ENCODE measurements at places on chromosomes 6 and 20. TPM values are rescaled to one million over a fixed set of nuclear protein-coding genes. Genes with fewer than 3 reads are reported as not detected.

- DNase-seq, result no peak
These were observed 38.0 kb upstream of the EEF1A1 start for GRCh38 chr6:73558624-73559398.

MPIG6B gene
- 0.26 TPM for total RNA-seq

BCAS1 gene
- 67.2 TPM for total RNA-seq

SLC16A10 gene
- total RNA-seq, result 1.8 TPM

LCA5 gene
- total RNA-seq, result 5.8 TPM

DNA sequence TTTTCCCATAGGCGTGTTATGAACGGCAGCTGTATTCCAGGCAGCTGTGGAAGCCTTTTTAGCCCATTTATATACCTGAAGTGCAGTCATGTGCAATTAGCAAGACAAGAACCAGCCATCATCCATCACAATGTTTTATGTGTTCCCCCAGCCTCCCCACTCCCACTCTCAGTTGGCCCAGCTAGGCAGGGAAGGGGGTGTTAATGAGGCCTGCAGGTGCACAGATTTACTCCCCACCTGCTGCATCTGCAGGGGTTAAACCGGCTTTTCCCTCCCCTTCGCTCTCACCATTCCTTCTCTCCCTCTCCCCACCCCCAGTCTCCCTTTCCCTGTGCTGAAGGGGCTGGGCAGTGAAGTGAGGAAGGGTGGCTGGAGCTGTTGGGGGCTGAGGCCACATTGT is 149.8 kb upstream of the AKAP12 start:
- no peak for DNase-seq

MAFB gene
- total RNA-seq, result 17.3 TPM

DNA sequence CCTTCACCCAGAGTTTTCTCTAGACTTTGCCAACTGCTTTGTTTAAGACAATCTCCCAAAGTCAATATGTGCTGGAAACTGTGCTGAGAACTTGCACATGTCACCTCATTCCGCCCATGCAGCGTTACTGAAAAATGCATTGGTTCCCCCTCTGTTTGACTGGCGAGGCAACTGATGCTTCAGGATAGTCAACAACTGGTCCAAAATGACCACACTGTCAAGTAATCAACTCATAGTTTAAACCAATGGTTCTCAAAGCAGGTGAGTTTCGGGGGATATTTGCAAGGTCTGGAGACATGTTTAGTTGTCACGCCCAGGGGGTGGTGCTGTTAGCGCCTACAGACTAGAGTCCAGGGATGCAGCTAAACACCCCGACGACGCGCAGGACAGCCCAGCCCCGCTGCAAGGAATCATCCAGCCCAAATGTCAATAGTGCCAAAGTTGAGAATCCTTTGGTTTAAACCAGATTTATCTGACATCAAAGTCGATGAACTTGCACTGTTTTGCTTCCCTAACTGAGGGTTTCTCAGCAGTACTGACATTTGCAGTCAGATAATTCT is 170.0 kb downstream of the ZNF217 start:
- no peak for DNase-seq

TMEM244 gene
- total RNA-seq, result not detected

LRRC73 gene
- 0.57 TPM for total RNA-seq

FAM217A gene
- not detected for total RNA-seq

DNA sequence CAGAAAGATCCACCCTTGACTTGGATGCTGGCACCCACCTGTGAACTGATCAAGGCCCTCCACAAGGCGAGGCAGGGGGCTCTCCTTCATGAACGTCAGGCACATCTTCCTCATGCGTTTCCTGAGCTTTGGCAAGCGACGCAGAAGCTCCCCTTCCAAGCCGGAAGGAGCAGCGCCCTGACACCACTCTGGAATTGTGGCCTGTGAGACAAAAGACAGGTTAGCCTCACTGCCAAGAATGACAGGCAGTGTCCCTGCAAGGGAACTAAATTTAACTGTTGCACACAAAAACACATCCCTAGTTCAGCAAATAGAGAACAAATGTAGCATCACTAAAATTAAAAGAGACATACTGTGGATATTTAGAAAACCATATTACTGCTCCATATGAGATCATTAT is 42.0 kb upstream of the LYRM2 start:
- DNase-seq, result no peak

DNA sequence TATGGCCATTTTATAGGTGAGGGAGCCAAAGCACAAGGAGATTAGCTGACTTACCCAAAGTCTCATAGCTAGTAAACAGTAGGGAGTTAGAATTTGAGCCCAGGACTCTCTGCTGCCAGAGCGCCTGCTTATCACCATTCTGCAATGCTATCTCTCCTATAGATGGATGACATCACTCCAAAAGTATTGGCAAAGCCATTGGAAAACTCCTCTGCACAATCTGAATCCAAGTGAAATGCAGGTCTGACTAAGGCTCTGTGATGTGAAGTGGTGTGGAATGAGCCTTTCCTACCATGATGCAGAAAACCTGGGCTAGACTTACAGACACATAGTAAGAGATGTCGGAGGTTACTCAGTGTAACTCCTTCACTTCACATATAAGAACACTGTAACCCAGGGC is 106.3 kb downstream of the GRM1 start:
- no peak for DNase-seq

GRCh38 chr6:30769088-30769852 is 24.9 kb upstream of the IER3 start:
- peak; percentile 80 for DNase-seq

DNA sequence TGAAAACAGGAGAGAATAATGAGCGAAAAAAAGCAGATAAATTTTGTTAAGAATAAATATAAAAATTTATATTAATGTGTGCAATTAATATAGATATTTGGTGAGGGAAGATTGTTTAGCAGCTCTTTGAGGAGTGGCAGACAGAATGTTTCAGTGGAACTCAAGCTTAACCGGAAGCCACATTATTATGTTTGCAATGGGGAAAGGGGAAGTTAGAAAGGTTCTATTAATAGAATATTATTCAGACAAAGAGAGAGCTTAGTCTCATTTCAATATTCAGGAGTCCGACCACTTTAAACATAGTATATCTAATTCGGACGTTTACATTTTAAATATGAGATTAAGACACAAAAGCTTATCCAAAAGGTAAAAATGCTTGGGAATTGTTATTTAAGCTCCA is 81.6 kb upstream of the KHDRBS2 start:
- DNase-seq, result no peak

GRCh38 chr6:99613409-99613704 is 6.7 kb downstream of the PRDM13 start:
- DNase-seq, result no peak

GRCh38 chr6:112946051-112946450 is 598.9 kb downstream of the RFPL4B start:
- DNase-seq, result no peak

LHFPL5 gene
- not detected for total RNA-seq

DNA sequence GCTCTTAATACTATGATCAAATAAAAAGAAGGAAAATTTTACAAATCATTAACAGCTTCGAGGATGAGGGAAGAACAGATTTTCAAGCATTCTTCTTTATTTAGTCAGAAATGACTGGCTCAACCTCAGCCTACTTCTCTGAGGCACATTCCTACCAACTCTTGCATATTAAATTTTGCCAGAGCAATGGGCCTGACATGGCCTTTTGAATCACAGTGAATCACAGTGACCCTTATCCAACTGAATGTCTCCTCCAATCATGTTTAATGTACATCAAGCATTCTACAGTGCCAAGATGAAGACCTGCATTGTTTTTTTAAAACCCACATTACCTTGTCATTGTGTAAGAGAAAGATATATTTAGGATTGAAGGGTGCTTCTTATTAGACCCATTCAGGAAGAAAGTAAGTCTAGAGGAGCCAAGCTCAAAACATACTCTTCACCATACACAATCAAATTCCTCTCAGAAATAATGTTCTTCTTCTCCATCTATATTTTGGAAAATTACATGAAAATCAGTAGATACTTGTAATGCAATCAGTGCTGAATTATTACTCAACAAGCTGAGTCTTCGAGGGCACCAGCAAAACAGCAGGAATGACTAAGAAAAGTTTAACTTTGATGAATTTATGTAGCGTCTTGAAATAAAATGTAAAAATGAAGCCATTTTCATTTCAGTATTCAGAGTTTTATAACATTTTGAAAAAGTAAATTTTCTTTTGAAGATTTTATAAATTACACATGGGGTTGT is 44.1 kb upstream of the MOXD1 start:
- DNase-seq, result no peak

KCNK15 gene
- total RNA-seq, result 3.4 TPM

DNA sequence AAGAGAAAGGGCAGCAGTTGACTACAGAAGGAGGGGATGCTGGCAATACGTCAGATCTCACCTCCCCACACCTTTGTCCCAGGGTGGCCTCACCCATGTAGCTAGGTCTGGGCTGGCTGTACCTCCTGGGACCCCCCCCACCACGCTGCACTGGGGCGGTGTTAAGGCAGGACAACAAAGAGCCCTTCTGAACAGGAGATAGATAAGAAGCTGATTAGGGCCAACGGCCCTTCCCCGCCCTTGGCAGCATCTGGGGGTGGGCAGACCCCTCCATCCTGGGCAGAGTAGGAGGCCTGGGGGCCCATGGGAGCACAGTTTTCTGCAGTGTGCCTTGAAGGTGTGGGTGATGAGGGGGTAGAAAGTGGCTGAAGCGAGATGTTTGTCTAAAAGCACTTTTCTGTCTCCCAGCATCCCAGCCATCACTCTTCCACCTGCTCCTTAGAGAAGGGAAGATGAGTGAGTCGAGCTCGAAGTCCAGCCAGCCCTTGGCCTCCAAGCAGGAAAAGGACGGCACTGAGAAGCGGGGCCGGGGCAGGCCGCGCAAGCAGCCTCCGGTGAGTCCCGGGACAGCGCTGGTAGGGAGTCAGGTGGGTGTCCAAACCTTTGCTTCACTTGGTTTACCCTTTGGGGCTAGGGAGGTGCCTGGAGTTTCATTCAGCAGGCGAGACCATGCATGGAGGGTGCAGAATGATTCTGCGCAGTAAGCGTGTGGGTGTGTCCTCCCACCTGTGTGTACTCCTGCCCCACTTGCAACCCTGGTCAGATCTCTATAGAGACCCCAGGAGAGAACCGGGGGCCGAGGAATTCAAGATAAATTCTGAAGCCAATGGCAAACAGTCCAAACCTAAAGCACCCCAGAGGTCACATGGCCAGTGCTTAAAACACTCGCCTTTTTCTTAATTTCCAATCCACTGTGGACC is 3.9 kb downstream of the HMGA1 start:
- DNase-seq, result peak; percentile 35

- no peak for DNase-seq
These were observed 1.5 kb upstream of the COL9A3 start for GRCh38 chr20:62815066-62815991.

- no peak for DNase-seq
These were observed 4.1 kb upstream of the FAM135A start for GRCh38 chr6:70409216-70409615.

TBP gene
- 18.8 TPM for total RNA-seq

DNA sequence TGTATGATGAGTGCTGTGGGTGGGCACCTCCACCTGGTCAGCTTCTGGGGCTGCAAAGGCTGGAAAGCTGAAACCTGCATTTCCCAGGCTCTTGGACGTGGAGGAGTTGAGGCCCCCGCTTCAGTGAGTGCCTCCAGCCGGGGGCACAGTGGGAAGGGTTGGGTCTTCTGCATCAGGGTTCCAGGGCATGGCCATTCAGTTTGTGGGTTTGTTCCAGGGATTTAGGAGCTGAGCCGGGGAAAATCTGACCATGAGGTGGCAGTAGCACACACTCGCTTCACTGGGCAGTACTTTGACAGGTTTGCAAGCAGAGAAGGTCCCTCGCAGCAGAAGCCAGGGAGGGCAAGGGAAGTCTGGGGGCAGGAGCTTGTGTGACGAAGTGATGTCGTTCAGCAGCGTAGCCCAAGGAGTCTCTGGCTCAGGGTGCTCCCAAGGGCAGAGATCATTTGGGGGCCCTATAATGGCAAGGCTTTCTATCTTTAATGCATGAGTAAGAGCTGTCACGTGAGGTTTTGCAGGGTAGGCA is 69.5 kb upstream of the SULF2 start:
- no peak for DNase-seq

DNA sequence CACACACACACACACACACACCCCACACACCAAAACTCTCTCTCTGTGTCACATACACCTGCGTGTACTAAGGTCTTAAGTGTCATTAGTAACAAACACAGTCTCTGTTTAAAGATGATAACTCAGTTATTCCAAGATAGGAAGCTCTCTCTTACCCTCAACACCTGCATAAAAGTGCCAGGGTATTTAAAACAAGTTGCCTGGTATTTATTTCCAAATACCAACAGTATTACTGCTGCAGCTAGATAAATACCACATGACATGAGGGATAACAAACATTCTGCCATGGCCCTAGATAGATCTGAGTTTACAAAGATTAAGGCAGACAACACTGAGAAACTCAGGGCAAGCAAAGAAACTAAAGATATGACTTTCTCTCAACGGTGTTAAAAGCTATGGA is 118.5 kb downstream of the SIM1 start:
- no peak for DNase-seq

PRDM13 gene
- total RNA-seq, result not detected

- DNase-seq, result no peak
These were observed 381.5 kb downstream of the TFAP2A start for GRCh38 chr6:10033223-10033829.

DNA sequence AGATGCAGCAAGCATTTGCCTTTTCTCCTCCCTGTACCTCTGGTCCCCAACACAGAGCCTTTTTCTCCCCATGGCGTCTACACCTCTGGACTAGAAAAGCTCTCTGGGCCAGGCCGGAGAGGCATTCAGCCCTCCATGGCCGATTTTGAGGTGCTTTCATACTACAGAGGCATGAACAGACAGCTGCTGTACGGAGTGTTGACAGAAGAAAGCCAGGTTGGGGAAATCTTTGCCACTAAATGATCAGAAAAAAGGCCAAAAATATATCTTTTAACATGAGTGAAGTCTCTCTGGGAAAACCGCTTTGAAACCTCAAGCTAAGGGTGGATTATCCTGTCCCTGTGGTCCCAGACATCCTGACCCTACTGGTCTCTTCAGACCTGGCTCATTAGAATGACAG is 94.0 kb downstream of the TMEM170B start:
- DNase-seq, result no peak

DNA sequence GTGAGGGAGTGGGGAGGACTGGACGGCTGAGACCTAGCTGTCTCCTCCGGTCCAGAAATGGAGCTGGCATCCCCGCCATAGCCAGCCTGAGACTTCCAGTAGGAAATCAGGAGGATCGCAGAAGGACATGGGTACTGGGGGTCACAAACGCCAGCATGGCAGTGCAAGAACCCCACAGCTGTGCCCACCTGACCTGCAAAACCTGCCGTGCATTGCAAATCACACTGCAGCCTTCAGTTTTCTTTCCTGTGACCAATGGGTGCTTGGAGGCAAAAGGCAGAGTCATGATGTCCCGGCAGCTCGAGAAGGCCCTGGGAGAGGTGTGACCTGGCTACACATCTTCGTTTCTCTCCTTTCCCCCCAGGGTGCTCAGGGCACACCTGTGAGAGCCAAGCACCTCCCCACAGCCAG is 23.3 kb upstream of the PHACTR3 start:
- no peak for DNase-seq

ASIP gene
- 0.70 TPM for total RNA-seq
